ENCODE measurements at places on chromosomes 5 and 9. TPM values are rescaled to one million over a fixed set of nuclear protein-coding genes. Genes with fewer than 3 reads are reported as not detected.
A peak's percentile ranks its signal among the peaks of the same experiment; 100 is the strongest.

DNA sequence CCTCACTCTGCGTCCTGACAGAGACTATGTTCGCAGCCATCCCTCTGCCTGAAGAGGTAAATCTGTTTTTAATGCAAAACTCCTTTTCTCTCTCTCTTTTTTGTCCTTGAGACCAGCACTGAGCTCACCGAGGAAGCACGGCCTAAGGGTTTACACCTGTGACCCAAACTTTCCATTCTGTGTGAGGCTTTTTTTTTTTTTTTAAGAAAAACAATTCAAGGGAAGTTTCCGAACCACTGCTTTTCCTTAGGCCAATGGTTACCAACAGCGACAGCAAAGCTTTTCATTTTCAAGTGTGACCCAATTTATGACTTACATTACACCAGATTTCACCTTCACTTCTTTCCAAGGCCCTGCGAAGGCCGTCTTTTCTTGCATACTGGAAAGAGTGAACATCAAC is 205.9 kb downstream of the EFNA5 start:
- DNase-seq = no peak

- DNase-seq = no peak
These were observed 6.1 kb upstream of the PANK3 start for GRCh38 chr5:168585119-168585856.

DNA sequence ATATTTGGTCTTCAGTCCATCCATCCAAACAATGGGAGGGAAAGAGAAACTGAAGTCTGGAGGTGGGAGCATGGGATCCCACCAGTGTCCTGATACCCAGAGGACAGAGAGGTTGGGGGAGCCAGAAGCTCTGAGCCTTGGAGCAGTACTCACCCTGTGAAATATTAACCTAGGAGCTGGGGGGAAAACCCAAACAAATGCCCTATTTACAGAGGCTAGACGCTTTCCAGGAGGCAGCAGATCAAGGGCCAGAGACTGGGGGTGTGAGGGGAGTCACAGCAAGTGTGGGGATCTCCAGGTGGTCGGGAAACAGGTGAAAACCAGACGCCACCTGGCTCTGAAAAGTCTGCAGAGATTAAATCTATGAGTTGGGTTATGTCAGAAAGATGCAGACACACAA is 6.2 kb downstream of the ZER1 start:
- DNase-seq = no peak

DNA sequence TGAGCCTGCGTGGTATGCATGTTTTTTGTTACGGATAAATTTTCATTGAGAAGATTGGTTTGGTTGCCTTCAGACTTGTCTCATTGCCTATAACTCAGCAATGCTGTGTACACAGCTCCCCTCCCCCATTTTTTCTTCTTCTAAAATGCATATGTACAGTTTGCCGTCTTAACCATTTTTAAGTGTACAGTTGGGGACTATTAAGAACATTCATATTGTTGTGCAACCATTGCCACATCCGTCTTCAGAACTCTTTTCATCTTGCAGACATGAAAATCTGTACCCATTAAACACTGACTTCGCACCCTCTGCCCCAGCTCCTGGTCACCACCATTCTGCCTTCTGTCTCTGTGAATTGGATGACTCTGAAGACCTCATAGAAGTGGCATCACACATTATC is 6.2 kb downstream of the EXOC3 start:
- no peak for DNase-seq

DNA sequence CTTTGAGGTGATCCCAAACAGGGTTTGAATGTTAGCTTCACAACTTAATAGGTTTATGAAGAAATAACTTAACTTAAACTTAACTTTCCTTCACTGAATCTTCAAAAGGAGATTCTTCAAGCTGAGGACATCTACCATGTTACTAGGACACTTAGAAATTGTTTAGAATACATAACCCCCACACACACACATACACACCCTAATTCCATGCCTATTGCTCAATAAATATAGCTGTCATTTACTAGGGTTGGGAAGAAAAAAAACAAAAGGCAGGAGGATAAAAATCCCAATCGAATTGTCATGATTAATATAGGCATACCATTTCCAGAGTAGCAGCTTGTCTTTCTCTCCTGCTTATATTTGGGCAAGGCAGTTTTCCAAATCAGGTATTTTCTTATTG is 68.3 kb downstream of the ALDH1A1 start:
- no peak for DNase-seq

Gene SUSD3
- not detected for total RNA-seq

GRCh38 chr9:109590966-109591365 is 92.9 kb upstream of the PTPN3 start:
- DNase-seq = peak; percentile 28

Gene ACTBL2
- 0.24 TPM for total RNA-seq

- no peak for DNase-seq
These were observed 111.3 kb upstream of the PCA3 start for GRCh38 chr9:76652894-76653293.

GRCh38 chr5:158115468-158115867 is 256.5 kb upstream of the CLINT1 start:
- DNase-seq = no peak

DNA sequence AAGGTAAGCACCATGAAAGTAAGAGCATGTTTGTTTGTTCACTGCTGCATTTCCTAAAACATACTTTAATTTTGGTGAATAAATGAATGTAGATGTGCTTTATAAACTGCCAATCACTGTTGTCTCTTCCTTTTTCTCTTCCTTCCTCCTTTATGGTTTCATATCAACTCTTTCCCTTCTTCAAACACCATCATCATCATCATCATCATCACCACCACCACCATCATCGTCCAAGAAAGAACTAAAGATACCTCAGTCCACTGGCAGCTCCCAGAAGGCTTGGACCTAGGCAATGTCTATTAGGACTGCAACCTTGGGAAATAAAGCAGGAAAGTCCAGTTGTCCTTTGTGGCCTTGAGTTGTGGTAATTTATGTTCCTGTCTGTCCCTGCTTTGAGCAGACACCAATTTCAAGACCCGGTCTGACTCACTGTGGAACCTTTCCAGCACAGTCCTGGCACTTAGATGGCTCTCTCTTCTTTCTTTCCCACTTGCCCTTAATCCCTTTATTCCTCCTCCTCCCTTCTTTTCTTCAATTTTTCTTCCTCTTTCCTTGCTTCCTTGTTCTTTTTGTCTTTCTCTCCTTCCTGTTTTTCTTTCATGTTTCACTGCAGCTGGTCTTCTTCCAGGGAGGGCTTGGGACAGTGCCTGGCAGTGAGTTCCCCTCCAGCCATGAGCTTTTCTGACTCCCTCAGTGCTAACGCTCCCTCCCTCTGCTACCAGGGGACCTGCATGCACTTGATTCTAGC is 99.3 kb downstream of the ANGPTL2 start:
- peak; percentile 38 for DNase-seq

- DNase-seq = no peak
These were observed 661.0 kb upstream of the C9orf72 start for GRCh38 chr9:28234133-28234893.

Gene HTR4
- total RNA-seq = not detected

GRCh38 chr9:103942651-103943050 is 151.5 kb upstream of the SMC2 start:
- DNase-seq = no peak

Gene BRD3OS
- total RNA-seq = 16.4 TPM

DNA sequence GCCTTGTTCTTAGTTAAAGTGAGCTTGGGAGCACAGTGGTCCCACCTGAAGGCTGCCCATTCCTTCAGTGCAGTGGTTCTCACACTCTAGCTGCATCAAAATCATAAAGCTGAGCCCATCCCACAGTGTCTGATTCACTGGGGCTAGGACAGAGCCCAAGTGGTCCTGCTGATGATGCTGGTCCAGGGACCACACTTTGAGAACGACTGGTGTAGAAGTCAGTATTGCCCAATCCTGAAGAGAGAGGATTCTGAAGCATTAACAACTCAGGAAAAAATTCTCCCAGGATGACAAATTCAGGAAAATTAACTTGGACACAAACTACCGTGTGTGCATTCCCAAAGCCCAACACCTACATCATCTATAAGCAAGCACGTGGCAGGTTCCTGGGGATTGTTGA is 176.2 kb downstream of the GABBR2 start:
- DNase-seq = no peak

DNA sequence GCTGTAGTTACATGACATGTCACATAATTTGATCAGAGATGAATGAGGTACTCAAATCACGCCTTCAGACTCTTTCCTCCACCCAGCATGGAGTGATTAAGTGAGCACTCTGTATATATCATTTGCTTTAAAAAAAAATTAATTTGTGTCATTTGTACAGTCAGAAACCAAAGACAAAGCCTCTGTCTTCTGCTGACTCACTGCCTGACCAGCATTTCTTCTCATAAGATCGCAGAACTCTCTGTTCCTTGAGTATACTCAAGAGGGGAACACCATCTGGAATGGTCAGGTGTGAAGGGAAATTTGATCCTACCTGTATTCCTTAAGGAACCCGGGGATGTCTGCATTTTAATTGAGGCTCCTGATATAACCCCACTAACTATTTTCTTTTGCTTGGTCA is 254.4 kb downstream of the FAM114A2 start:
- no peak for DNase-seq

- DNase-seq = no peak
These were observed 4.8 kb upstream of the PAM start for GRCh38 chr5:102750151-102750834.

DNA sequence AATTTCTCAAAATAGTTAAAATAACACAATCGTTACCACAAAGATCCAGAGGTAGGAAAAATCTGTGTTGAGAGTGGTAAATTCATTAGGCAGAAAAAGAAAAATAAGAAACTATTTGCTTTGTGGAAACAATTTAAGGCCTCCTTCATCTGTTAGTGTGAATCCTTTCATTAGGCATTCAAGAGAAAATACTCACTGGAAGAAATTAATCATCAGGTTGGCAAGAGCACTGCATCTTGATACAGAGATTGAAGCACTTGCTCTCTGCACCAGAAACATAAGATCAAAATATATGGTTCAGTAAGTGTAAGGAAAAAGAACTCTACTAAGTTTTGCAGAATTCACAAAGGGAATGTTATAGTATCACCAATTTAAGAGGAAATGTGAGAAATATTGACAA is 44.4 kb downstream of the TTC39B start:
- no peak for DNase-seq

Gene FBLL1
- 1.7 TPM for total RNA-seq

Gene PCDHB14
- 0.88 TPM for total RNA-seq

GRCh38 chr5:178203670-178204181 is 607 bp upstream of the HNRNPAB start:
- DNase-seq = no peak

- DNase-seq = peak; percentile 86
These were observed 18.2 kb upstream of the FNIP1 start for GRCh38 chr5:131814990-131815389.

DNA sequence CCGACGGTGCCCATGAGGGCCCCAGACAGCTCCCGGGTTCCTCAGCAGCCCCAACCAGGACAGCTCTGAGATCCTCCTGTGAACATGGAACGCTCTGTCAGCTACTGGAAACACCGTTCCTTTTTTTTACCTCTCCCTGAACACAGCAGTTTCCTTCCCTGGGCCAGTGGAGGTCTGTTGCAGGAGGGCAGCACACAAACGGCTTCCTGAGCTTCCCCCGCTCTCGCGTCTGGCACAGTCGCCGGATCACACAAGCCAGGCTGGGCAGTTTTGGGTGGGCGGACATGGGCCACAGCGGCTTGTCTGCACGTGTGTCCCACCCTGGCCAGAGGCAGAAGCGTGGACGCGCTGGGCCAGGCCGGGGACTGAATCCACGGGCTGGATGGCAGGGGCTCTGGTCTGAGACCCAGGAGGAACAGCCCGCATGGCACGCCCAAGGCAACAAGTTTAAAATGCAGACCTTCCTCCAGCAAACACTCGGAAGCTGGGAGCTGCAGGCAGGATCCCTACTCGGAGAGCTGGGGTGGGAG is 106.8 kb upstream of the SARDH start:
- DNase-seq = no peak

Gene CXXC5
- 39.8 TPM for total RNA-seq
